ENCODE measurements at places on chromosomes 4 and X. TPM values are rescaled to one million over a fixed set of nuclear protein-coding genes. Genes with fewer than 3 reads are reported as not detected.
A peak's percentile ranks its signal among the peaks of the same experiment; 100 is the strongest.

PAGE2B gene
- total RNA-seq: not detected

HHIP gene
- total RNA-seq: 0.12 TPM

DNA sequence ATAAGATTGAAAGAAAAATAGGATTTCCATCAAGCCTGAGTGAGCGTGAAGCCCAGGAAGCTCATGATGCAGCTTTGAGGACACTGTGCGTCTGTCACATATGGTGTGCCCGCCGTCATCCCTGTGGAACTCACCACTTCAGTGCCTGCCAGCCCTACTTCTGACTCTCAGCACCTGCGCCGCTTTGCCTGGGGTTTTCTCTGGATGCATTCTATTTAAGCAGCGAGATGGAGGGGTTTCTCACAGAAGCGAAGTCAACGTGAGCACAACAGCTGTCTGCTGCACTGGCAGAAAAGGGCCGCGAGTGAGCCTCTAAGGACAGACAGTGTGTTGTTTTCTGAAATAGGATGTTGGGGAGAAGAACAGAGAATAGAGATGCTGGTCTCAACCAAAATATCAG lies 6.2 kb upstream of the TMEM128 start:
- no peak for DNase-seq

DNA sequence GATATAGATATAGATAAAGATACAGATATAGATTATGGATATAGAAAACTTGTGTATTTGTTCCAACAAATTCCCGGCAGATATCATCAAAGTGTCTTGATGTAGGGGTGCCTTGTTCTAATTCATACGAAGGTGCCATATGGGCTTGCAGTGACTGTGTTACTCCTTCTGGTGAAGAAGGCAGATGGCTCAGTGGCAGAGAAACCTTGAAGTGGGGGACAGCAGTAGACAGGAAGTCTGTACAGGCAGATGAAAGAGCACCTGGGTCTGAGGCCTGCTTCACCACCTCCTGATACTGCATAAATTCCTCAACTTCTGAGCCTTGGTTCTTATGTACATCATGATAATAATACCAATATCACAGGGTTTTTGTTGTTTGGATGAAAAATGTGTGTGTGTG lies 179.5 kb upstream of the GATB start:
- DNase-seq: no peak

DNA sequence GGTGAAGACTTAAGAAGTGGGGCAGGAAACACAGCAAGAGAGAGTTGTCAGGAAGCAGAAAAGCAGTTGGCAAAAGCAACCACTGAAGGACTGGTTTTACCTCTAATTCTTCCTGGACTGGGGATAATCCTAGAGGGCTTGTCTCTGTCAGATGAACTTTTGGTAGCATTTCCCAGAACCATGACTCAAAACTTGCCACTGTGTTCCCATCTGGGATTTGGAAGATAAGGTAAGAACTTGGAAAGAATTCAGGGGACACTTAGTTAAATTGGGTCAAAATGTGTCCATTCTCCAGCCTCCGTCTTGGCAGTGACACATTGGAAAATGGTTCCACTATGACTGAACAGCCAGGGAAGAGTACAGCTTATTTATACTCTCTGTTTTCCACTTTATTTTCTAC lies 55.7 kb downstream of the CD38 start:
- no peak for DNase-seq

DNA sequence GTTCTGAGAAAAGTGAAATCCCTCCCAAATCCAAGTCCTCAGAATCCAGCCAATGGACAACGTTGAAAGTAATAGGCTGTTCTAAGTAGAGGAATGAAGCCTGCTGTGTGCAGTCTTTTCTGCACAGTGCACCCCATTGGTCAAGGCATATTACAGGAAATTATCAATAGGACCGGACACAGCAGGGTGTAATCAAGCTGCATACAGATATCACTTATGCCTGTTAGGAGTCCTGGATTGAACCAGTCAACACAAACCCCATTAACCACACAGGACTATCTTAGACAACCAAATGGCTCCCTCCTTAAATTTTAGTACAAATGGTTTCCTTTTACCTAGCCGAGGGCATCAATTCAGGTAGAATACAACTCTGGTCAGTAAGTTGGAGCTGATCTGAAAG lies 34.2 kb upstream of the MAGEA8 start:
- DNase-seq: no peak

GRCh38 chrX:34770511-34770910 lies 113.4 kb upstream of the TMEM47 start:
- peak; percentile 37 for DNase-seq

DNA sequence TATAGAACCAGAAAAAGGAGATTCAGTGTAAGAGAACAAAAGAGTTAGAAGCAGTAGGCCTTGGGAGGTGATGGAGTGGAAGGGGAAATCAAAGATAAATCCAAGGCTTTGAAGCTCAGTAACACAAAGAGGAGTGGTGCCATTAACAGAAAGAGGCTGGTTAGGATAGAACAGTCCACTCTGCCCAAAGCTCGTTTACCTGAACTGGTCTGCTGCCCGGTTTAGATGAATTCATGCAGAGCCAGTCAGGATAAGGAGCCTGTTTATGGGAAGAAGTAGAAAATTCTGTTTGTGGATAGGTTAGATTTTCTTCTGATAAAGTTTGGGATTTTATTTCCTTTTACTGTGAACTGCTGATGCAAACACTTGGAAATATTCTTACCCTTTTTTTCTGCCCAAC lies 80.6 kb downstream of the HMGB2 start:
- no peak for DNase-seq

GRCh38 chr4:105765690-105766407 lies 57.3 kb downstream of the GSTCD start:
- peak; percentile 90 for DNase-seq

GRCh38 chr4:156734965-156735895 lies 236.4 kb downstream of the PDGFC start:
- no peak for DNase-seq

DNA sequence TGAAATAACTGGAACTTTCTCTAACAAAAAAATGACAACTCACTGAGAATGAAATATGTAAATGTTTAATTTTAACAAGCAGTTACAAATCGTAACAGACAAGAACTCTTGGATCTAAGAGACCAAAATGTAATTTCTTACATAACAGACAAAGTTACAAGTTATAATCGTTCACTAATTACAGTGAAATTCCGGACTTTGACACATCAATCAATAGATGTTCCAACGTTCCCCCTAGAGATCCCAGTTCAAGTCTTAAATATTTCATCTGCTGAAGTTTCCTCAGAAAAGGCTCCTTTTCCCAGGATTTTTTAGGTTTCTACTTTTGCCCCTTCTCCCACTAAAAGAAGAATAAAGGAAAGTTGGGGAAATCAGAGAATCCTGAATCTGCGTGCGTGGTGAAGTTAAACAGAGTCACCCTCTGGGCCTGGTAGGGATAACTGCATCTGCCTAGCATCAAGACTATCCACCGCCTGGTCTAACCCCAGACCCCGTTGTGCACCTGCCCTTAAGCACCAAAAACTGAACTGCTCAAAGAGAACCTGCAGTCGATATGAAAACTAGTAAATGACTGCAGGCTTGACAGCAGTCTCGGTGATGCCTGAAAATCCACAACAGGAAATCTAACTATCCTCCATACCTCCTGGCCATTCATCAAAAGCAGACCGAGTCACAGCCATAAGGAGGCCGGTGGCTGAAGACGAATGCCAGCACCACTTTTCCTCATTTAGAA lies 2.3 kb downstream of the IRF2 start:
- no peak for DNase-seq

GRCh38 chr4:15658136-15658770 lies 3.1 kb upstream of the FBXL5 start:
- no peak for DNase-seq

GRCh38 chr4:12555011-12555410 lies 929.1 kb downstream of the RAB28 start:
- DNase-seq: peak; percentile 91

DNA sequence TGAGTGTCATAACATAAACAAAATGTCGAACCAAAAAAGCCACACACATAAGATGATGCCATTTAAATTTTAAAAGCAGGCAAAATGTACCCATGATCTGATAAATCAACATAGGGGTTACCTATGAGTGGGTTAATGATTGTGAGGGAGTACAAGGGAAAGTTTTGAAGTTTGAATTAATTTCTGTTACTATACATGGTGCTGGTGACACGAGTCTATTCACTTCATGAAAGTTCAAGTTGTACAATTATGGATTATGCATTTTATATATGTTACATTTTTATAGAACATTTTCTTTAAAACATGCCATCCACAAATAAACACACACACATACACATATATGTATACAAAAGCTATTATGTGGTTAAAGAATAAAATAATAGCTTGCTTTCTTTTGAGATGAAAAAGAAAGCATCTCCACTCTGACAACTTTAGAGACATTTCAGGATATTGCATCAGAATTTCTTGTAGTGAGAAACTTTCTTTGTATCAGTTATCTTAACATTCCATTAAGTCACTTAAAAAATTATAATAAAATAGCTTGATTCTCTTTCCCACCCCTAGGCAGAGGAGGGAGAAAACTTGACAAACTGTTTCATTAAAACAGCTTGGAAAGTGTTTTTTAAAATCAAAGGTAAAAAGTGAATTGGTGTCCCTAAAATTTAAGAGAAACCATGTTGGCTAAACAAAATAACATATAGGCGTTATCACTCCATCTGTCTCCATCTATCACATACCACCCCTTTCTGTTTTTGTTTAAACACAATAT lies 891.8 kb upstream of the NDST4 start:
- no peak for DNase-seq

GRCh38 chrX:13669246-13669737 lies 16.4 kb downstream of the TCEANC start:
- peak; percentile 99 for DNase-seq

GRCh38 chrX:21708116-21708515 lies 49.8 kb downstream of the SMPX start:
- peak; percentile 17 for DNase-seq

- DNase-seq: peak; percentile 42
Observed at GRCh38 chr4:3827616-3828492, 61.7 kb downstream of the ADRA2C start.

DNA sequence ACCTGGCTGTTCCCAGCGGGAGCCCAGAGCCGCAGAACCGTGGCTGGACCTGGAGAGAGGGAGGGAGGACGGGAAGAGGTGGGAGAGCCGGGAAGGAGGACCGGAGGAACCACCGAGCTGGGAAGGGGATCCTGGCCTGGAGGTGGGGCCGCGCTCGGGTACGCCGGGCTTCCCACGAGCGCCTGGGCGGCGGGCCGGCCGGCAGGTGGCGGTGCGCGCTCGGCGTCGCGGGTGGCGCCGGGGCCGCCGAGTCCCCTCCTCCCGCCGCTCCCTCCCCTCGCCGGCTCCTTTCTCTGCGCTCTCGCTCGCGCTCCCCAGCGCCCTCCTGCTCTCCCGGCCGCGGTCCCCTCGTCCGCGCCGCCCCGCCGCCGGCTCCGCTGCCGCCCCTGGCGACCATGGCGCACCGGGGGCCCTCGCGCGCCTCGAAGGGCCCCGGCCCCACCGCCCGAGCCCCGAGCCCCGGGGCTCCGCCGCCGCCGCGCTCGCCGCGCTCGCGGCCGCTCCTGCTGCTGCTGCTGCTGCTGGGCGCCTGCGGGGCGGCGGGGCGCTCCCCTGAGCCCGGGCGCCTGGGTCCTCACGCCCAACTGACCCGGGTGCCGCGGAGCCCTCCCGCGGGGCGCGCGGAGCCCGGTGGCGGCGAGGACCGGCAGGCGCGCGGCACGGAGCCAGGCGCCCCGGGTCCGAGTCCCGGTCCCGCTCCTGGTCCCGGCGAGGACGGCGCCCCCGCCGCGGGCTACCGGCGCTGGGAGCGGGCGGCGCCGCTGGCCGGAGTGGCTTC lies at the start of gene SORCS2:
Gene SORCS2, plus strand, starts transcription at position 287 of the 778 bp plus-strand sequence.
- peak; percentile 45 for DNase-seq

All from MCF 10A (cell line).